ENCODE measurements at places on chromosomes 3 and 15. TPM values are rescaled to one million over a fixed set of nuclear protein-coding genes. Genes with fewer than 3 reads are reported as not detected.

- no peak for DNase-seq
Measured at GRCh38 chr3:109021556-109021955, 67.9 kb upstream of the GUCA1C start.

DNA sequence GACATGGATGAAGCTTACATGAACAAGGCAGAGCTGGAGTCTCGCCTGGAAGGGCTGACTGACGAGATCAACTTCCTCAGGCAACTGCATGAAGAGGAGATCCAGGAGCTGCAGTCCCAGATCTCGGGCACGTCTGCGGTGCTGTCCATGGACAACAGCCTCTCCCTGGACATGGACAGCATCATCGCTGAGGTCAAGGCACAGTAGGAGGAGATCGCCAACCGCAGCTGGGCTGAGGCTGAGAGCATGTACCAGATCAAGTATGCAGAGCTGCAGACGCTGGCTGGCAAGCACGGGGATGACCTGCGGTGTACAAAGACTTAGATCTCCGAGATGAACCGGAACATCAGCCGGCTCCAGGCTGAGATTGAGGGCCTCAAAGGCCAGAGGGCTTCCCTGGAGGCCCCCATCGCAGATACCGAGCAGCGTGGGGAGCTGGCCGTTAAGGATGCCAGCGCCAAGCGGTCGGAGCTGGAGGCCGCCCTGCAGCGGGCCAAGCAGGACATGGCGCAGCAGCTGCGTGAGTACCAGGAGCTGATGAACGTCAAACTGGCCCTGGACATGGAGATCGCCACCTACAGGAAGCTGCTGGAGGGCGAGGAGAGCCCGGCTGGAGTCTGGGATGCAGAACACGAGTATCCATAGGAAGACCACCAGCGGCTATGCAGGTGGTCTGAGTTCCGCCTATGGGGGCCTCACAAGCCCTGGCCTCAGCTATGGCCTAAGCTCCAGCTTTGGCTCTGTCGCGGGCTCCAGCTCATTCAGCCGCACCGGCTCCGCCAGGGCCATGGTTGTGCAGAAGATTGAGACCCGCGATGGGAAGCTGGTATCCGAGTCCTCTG is 77.6 kb downstream of the CLDN11 start:
- no peak for DNase-seq

GRCh38 chr3:62688050-62688449 is 187.2 kb downstream of the CADPS start:
- DNase-seq, result no peak

- no peak for DNase-seq
Measured at GRCh38 chr3:52480768-52481715, 14.1 kb upstream of the STAB1 start.

ANKDD1A gene
- 2.9 TPM for polyA plus RNA-seq

TGM5 gene
- not detected for polyA plus RNA-seq

DNA sequence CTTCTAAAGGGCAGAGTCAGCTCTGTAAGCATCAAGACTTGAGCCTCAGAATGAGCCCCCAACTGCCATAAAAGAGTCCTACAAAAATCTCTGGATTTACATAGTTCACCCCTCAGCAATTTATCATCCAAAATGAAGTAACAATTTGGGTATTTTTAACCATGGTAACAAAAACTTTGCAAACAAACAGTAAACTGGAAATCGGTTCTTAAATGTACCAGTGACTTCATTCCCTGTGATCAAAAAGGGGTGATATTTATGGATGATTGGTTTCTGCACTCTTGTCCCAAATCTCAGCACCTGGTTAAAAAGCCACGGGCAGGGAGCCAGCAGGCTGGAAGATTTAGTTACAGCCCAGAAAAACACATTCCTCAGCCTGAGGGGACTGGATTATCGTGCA is 73.6 kb downstream of the TFG start:
- DNase-seq, result peak; percentile 39

LEKR1 gene
- 0.53 TPM for polyA plus RNA-seq

DNA sequence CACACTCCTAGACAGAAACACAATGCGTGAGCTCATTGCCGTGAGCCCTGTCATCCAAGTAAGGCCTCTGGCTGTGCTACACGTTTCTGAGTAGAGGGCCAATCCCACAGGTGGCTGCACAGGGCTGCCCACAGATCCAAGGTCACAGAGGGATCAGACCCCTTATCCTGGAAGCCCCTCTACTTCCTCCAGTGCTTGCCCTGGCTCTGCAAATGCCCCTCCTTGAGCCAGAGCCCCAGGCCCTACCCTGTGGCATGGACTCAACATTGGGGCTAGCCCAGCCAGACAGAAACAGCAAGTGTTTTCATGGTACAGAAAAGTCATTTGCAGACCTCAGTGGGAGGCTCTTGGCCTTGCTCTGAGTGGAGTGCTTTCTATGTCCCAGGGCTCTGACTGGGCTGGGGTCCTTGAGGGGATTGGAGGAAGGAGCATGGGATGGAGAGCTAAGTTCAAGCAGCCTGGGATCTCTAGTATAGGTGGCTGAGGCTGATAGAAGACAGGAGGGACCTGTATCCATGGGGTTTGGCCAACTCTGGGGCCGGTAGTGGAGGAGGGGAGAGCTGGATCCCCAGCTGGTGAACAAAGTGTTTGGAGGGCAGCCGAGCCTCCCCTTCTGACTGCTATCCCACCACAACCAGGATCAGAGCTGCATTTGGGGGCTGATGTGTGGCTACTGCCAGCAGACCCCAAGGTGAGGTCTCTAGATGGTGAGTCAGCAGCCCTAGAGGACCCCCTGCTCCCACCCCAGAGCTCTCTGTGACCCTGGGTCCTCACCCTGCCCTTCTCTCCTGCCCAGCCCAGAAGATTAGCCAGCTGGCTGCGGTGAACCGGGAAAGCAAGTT is 38.7 kb downstream of the GOLGA6A start:
- DNase-seq, result no peak

GHSR gene
- polyA plus RNA-seq, result not detected

TRNT1 gene
- polyA plus RNA-seq, result 5.2 TPM

PARP16 gene
- polyA plus RNA-seq, result 5.1 TPM

TM4SF1 gene
- polyA plus RNA-seq, result 37.5 TPM

- DNase-seq, result no peak
Measured at GRCh38 chr3:6854184-6854583, 6.7 kb upstream of the GRM7 start.

CELF6 gene
- 0.16 TPM for polyA plus RNA-seq

DNA sequence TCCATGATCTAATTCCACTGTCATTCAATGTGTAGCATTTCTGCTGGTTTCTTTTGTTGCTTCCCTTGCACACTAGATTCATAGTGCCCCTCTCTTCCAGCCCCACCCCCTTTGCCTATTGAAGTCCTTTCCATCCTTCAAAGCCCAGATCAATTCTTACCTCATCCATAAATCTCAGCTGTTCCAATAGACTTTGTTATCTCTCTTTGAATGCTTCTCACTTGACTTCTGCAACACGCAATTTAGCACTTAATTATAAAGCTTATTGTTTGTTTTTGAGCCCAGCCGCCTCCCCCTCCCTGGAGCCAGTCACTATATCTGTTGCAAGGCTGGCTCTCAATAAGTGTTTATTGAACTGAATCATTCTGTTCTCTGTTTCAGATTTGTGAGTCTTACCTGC is 174.6 kb upstream of the TBL1XR1 start:
- no peak for DNase-seq

DNA sequence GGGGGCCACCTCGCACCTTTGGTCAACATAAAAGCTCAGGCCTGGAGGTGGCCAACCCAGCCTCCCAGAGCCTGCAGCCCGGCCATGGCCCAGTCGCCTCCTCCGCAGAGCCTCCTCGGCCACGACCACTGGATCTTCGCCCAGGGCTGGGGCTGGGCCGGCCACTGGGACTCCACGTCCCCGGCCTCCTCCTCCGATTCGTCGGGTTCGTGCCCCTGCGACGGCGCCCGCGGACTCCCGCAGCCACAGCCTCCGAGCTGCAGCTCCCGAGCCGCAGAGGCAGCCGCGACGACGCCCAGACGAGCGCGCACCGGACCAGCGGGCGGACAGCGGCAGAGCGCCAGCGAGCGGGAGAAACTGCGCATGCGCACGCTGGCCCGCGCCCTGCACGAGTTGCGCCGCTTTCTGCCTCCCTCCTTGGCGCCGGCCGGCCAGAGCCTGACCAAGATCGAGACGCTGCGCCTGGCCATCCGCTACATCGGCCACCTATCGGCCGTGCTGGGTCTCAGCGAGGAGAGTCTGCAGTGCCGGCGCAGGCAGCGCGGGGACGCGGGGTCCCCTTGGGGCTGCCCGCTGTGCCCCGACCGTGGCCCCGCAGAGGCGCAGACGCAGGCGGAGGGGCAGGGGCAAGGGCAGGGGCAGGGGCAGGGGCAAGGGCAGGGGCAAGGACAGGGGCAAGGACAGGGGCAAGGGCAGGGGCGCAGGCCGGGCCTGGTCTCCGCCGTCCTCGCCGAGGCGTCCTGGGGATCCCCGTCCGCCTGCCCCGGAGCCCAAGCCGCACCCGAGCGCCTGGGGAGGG is at the start of gene MESP2:
Gene MESP2, plus strand, starts transcription at position 59 of the 799 bp plus-strand sequence. Its CDS starts 26 bp downstream, at position 85.
- no peak for DNase-seq

DNA sequence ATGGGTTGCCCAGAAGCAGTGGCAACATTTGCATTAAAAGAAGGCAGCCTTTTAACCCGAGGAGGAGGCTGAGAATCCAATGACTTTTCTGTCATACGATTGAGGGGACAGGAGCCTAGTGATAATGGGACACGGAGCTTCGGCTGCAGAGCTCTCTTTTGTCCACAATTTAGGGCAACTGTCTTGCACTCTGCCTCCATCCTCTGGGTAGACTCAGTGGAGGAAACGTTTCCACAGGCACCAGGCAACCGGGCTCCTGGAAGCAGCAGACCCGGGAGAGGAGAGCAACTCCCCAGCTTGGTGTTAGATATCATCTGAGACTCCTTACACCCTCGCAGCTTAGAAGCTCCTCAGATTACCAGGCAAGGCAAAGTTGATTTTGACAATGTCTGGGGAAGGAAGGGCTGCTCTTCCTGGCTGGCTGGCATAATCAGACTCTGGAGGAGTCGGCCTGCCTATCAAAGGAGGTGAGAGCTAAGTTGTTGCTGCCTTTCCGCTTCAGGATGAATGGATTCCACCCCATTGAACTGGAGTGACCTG is 43.5 kb upstream of the RNU6-1 start:
- DNase-seq, result no peak

DNA sequence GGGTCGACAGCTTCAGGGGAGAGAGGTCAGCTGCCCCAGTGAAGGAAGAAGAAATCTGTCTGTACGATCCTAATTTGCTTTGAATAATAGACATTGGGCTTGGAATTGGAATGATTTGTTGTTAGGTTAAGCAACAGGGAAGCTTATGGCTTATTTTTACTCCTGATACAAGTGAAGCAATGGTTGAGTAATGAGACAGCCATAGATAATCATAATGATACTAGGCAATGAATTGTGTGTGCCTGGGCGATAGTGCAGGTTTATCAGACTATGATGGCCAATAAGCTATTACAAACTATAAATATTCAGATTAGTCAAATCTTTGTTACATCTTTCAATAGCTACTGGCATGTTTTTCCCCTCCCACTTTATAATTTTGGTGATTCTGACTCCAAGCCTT is 140.9 kb upstream of the CDIN1 start:
- DNase-seq, result no peak

DNA sequence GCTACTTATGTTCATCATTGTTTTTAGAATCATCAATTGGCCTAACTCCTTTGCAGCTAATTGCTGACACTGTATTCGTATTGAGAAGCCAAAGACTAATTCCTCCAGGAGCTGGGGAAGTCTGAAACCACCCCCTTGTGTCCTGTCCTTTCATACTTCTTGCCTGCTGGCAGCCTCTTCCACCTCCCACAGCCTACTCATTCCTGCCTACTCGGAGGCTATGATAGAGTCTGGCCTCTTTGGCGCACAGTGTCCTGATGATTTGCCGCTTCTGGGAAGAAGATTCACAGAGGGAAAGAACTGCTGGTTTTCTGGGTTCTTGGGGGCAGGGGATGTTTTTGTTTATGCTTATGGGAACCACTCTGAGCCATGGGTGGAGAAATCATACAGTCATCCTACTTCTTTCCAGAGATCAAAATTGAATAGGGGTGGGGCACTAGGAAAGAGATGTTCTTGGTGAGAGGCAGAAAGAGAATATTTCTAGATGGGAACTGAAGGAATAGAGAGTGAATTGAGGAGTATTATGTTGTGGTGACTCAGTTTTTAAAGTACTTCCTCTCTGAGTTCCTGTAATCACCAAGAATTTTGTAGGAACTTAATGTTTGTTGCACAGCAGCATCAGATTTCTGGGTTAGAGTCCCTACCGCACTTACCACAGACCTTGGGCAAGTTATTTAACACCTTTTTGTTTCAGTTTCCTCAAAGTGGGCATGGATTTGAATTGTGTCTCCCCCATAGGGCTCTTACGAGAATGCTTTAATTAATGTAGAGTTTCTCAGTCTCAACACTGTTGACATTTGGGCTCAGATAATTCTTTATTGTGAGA is 22.1 kb upstream of the SCAANT1 start:
- no peak for DNase-seq

GRCh38 chr3:27861046-27862036 is 139.2 kb upstream of the EOMES start:
- no peak for DNase-seq

- DNase-seq, result no peak
Measured at GRCh38 chr3:39506863-39507262, 39.4 kb downstream of the MOBP start.

GRCh38 chr3:159978918-159979703 is 9.5 kb upstream of the IL12A start:
- DNase-seq, result no peak

GRCh38 chr3:172158741-172159140 is 119.4 kb downstream of the FNDC3B start:
- no peak for DNase-seq

GRCh38 chr3:51945926-51946705 is 4.0 kb downstream of the PARP3 start:
- no peak for DNase-seq

IGSF10 gene
- 0.12 TPM for polyA plus RNA-seq

CDHR4 gene
- polyA plus RNA-seq, result not detected

DNA sequence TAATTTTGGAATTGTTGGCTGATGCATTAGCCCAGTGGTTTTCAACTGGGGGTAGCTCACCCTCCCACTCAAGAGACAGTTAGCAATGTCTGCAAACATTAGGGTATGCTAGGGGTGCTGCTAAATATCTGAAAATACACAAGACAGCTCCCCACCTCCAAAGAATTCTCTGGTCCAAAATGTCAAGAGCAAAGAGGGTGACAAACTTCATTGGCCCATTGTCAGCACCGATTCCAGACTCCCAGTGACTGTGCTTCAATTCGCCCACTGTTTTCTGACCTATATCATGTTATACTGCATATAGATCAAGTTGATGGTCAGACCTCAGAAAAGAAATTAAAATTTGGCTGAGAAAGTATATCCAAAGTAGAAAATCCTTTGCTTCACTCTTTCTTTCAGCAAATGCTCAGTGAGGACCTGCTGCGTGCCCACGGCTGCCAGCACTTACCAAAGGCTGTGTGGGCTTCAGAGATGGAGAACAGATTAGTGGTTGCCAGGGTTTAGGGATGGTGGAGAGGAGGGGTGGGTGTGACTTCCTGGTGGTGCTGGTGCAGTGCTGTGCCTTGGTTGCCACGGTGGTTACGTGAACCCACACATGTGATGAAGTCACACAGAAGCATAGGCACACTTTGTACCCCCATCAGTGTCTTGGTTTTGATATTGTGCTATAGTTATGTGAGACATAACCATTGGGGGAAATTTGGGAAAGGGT is 204.0 kb downstream of the PLCL2 start:
- DNase-seq, result no peak

CSPG4 gene
- polyA plus RNA-seq, result 9.5 TPM

- DNase-seq, result no peak
Measured at GRCh38 chr3:165874663-165875489, 37.7 kb upstream of the BCHE start.

- DNase-seq, result peak; percentile 9
Measured at GRCh38 chr3:168952551-168952950, 711.0 kb downstream of the MECOM start.

Measured in BJ (cell line).